ENCODE measurements at places on chromosomes 12 and 14.

DNA sequence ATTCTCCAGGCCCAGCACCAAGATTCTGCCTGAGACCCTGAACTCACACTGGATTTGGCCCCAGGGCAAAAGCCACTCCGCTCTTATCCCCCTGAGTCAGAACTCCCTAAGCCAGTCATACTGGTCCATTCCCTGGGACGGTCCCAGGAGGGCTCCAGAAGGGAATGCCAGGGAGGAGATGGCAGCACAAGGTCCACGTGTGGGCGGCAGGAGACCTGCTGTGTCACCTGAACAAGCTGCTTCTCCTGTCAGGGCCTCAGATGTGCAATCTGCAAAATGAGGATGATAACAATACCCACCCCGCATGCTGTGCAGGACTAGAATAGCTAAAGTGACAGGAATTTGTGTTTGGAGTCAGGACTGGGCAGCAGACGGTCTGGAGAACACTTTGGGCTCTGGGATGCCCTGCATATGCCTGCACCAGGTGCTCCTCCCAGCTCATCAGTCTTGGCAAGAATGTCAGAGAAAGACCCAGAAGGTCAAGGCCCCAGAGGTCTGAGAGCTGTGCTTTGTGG lies 40.3 kb downstream of the CMKLR1 start:
- H3K27me3 ChIP-seq, result no peaks in the 10 kb centered on the region
- DNase-seq, result no peak

DNA sequence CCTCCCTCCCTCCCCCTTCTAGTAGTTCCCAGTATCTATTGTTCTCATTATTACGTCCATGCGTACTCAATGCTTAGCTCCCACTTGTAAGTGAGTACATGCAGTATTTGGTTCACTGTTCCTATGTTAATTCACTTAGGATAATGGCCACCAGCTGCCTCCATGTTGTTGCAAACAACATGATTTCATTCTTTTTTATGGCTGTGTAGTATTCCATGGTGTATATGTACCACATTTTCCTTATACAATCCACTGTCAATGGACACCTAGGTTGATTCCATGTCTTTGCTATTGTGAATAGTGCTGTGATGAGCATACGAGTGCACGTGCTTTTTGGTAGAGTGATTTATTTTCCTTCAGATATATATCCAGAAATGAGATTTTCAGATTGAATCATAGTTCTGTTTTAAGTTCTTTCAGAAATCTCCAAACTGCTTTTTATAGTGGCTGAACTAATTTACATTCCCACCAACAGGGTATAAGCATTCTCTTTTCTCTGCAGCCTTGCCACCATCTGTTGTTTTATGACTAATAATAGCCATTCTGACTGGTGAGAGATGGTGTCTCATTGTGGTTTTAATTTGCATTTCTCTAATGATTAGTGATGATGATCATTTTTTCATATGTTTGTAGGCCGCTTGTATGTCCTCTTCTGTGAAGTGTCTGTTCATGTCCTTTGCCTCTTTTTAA lies 17.9 kb upstream of the CLEC7A start:
- DNase-seq, result no peak
- no peaks in the 10 kb centered on the region for H3K36me3 ChIP-seq
- no peak overlapping the region for H3K27ac ChIP-seq
- no peaks in the 10 kb centered on the region for H3K4me1 ChIP-seq

- no peak for DNase-seq
- no peaks in the 10 kb centered on the region for H3K4me1 ChIP-seq
- H3K36me3 ChIP-seq, result peaks cover 86% of the 10 kb centered on the region
- H3K27me3 ChIP-seq, result no peaks in the 10 kb centered on the region
Measured at GRCh38 chr14:102019006-102019540, 54.7 kb downstream of the DYNC1H1 start.

- H3K27ac ChIP-seq, result no peak overlapping the region
- H3K27me3 ChIP-seq, result peaks cover 56% of the 10 kb centered on the region
- DNase-seq, result no peak
- no peak overlapping the region for H3K4me3 ChIP-seq
Measured at GRCh38 chr14:51097287-51097686, 2.4 kb upstream of the TRIM9 start.

DNA sequence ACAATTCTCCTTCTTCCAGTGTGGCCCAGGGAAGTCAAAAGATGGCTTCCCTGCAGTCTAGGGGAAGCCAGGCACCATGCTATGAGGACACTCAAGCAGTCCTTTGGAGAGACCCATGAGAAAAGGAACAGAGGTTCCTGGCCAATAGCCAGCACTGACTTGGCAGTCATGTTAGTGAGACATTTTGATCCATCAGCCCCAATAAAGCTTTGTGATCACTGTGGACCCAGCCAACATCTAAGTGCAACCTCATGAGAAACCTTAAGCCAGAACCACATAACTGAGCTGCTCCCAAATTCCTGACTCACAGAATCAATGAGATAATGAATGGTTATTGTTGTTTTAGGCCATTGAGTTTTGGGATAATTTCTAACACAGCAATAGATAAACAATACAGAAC lies 51.0 kb upstream of the NAP1L1 start:
- DNase-seq, result no peak
- H3K4me3 ChIP-seq, result no peak overlapping the region
- peaks cover 4% of the 10 kb centered on the region for H3K4me1 ChIP-seq
- no peak overlapping the region for H3K27ac ChIP-seq
- H3K27me3 ChIP-seq, result no peaks in the 10 kb centered on the region

GRCh38 chr14:104396682-104397470 lies 182.7 kb upstream of the C14orf180 start:
- peaks cover 24% of the 10 kb centered on the region for H3K36me3 ChIP-seq
- H3K4me3 ChIP-seq, result no peak overlapping the region
- no peaks in the 10 kb centered on the region for H3K27me3 ChIP-seq
- DNase-seq, result no peak
- peaks cover 11% of the 10 kb centered on the region for H3K4me1 ChIP-seq
- H3K27ac ChIP-seq, result no peak overlapping the region

- H3K27ac ChIP-seq, result no peak overlapping the region
- no peaks in the 10 kb centered on the region for H3K36me3 ChIP-seq
- no peak for DNase-seq
- no peaks in the 10 kb centered on the region for H3K27me3 ChIP-seq
- peaks cover 4% of the 10 kb centered on the region for H3K4me1 ChIP-seq
- no peak overlapping the region for H3K4me3 ChIP-seq
Measured at GRCh38 chr14:99348816-99349614, 77.0 kb upstream of the BCL11B start.

GRCh38 chr12:101299346-101299745 lies 19.4 kb downstream of the UTP20 start:
- H3K27ac ChIP-seq, result no peak overlapping the region
- no peak for DNase-seq
- H3K36me3 ChIP-seq, result peaks cover 67% of the 10 kb centered on the region
- no peaks in the 10 kb centered on the region for H3K4me1 ChIP-seq
- no peaks in the 10 kb centered on the region for H3K27me3 ChIP-seq

DNA sequence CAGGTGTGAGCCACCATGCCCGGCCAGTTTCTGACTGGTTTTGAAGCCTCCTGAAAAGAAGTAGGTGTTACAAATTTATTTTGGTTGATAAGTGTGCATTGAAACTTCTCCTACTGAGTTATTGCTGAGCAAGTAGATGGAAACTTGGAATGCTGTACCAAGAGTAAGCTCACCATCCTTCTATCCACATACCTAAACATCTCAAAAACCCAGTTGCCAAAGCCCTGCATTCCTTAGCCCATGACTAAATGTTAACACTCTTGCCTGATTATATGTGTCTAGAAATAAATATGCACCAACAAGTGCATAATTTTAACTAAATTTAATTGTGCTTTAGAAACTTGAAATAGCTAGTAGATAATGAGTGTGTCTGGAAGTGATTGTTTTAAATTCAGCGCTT lies 357.8 kb downstream of the DUSP6 start:
- DNase-seq, result no peak
- H3K4me1 ChIP-seq, result peaks cover 14% of the 10 kb centered on the region
- no peak overlapping the region for H3K27ac ChIP-seq

- no peak overlapping the region for H3K4me3 ChIP-seq
- no peak for DNase-seq
- H3K36me3 ChIP-seq, result no peaks in the 10 kb centered on the region
Measured at GRCh38 chr12:91663310-91663709, 480.7 kb upstream of the DCN start.

DNA sequence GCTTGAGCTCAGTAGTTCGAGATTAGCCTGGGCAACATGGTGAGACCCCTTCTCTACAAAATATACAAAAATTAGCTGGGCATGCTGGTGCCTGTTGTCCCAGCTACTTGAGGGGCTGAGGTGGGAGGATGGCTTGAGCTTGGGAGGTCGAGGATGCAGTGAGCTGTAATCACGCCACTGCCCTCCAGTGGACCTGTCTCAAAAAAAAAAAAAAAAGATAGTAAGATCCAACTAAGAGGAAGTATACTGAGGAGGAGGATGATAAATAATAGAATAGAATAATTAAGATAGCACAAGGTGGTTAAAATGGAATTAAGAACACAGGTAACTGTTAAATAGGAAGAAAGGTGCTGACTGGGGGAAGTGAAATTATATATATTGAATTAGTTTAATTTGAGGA lies 37.0 kb upstream of the BAZ1A start:
- DNase-seq, result no peak
- no peak overlapping the region for H3K27ac ChIP-seq
- H3K4me1 ChIP-seq, result peaks cover 2% of the 10 kb centered on the region
- no peaks in the 10 kb centered on the region for H3K27me3 ChIP-seq
- H3K36me3 ChIP-seq, result no peaks in the 10 kb centered on the region

GRCh38 chr12:46373301-46374296 lies 1.0 kb upstream of the SLC38A2 start:
- DNase-seq, result peak; percentile 70
- peaks cover 37% of the 10 kb centered on the region for H3K36me3 ChIP-seq
- H3K27me3 ChIP-seq, result no peaks in the 10 kb centered on the region

- no peak for DNase-seq
- peaks cover 16% of the 10 kb centered on the region for H3K36me3 ChIP-seq
- peaks cover 12% of the 10 kb centered on the region for H3K4me1 ChIP-seq
- no peak overlapping the region for H3K4me3 ChIP-seq
Measured at GRCh38 chr14:79395061-79395460, 816.2 kb downstream of the DIO2 start.

GRCh38 chr14:106879241-106879640 lies 1352.9 kb downstream of the TMEM121 start:
- H3K27ac ChIP-seq, result no peak overlapping the region
- peaks cover 75% of the 10 kb centered on the region for H3K36me3 ChIP-seq
- no peak overlapping the region for H3K4me3 ChIP-seq
- DNase-seq, result no peak
- H3K27me3 ChIP-seq, result peaks cover 13% of the 10 kb centered on the region

GRCh38 chr14:94876306-94876705 lies 106.4 kb upstream of the GSC start:
- DNase-seq, result no peak
- H3K27ac ChIP-seq, result no peak overlapping the region
- no peaks in the 10 kb centered on the region for H3K27me3 ChIP-seq
- no peaks in the 10 kb centered on the region for H3K4me1 ChIP-seq
- H3K36me3 ChIP-seq, result no peaks in the 10 kb centered on the region

GRCh38 chr14:67889455-67889854 lies 69.9 kb downstream of the RAD51B start:
- no peaks in the 10 kb centered on the region for H3K36me3 ChIP-seq
- no peak overlapping the region for H3K27ac ChIP-seq
- H3K27me3 ChIP-seq, result no peaks in the 10 kb centered on the region

GRCh38 chr12:89117448-89118034 lies 234.8 kb downstream of the DUSP6 start:
- peaks cover 8% of the 10 kb centered on the region for H3K4me1 ChIP-seq
- no peak for DNase-seq
- no peaks in the 10 kb centered on the region for H3K27me3 ChIP-seq
- no peak overlapping the region for H3K4me3 ChIP-seq

DNA sequence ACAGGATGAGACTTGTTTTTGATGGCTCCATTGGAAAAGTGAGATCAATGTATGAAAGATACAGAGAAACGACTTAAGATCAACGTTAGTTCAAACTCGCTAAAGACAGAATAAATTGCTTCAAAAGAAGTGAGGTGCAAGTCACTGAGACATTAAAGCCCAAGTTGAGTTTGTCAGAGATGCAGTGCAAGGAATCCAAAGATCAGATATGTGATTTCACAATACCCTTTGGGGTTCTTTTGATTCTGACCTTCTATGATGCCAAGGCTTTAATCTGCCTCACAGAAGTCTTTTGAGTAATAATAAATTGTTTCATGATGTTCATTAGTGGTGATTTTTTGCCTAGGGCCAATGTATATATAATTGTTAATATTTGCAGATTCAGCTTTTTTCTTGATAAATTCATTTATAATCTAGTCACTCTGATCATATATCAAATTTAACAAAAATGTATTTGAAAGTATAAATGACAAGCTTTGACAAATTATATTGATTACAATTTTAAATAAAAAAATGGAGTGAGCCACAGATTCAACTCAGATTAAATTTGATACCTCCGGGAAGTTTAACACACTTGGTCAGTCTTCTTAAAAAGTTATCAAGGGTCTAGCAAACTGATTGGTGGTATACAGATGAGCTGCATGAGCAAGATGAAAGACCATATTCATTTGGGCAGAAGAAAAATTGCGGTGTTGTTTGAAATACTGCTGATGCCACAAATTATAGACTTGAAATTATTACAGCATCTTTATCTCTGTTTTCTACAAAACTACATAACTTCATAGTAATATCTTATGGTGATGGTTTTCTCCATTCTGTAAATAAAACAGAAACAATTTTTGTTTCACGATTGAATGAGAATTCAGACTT lies 144.8 kb upstream of the FAR2 start:
- H3K4me3 ChIP-seq, result no peak overlapping the region
- H3K27ac ChIP-seq, result no peak overlapping the region
- H3K27me3 ChIP-seq, result no peaks in the 10 kb centered on the region
- no peak for DNase-seq
- no peaks in the 10 kb centered on the region for H3K36me3 ChIP-seq

- H3K36me3 ChIP-seq, result no peaks in the 10 kb centered on the region
- no peak for DNase-seq
- no peak overlapping the region for H3K4me3 ChIP-seq
- H3K27me3 ChIP-seq, result no peaks in the 10 kb centered on the region
Measured at GRCh38 chr12:102759466-102759865, 157.6 kb downstream of the PAH start.

DNA sequence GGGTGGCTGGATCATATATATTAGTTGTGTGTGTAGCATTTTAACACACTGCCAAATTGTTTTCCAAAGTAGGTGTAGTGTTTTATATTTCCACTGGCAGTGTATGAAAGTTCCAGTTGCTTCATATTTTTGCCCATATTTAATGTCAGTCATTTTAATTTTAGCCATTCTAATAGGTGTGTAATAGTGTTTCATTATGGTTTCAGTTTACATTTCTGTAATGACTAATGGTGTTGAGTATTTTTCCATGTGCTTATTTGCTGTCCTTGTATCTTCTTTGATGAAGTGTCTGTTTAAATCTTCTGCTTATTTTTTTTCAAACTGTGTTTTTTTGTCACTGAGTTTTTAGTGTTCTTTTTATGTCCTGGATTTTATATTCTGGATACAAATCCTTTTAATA lies 8.7 kb downstream of the TBC1D15 start:
- no peaks in the 10 kb centered on the region for H3K4me1 ChIP-seq
- no peaks in the 10 kb centered on the region for H3K27me3 ChIP-seq
- no peak overlapping the region for H3K4me3 ChIP-seq

- H3K4me3 ChIP-seq, result no peak overlapping the region
- H3K4me1 ChIP-seq, result 0 out of 2 replicates have a peak, but pooled peaks cover 3% of the 10 kb centered on the region
- no peaks in the 10 kb centered on the region for H3K27me3 ChIP-seq
- no peaks in the 10 kb centered on the region for H3K36me3 ChIP-seq
- no peak for DNase-seq
Measured at GRCh38 chr12:106733660-106734059, 40.8 kb upstream of the RIC8B start.

Measured in WTC11 (cell line).